ENCODE measurements at places on chromosomes 5 and 9.
A peak's percentile ranks its signal among the peaks of the same experiment; 100 is the strongest.

GRCh38 chr9:137666513-137666822 is 47.7 kb downstream of the EHMT1 start:
- no peaks in the 10 kb centered on the region for H3K36me3 ChIP-seq
- no peaks in the 10 kb centered on the region for H3K27me3 ChIP-seq
- H3K4me1 ChIP-seq: peaks cover 13% of the 10 kb centered on the region
- no peak overlapping the region for H3K27ac ChIP-seq

DNA sequence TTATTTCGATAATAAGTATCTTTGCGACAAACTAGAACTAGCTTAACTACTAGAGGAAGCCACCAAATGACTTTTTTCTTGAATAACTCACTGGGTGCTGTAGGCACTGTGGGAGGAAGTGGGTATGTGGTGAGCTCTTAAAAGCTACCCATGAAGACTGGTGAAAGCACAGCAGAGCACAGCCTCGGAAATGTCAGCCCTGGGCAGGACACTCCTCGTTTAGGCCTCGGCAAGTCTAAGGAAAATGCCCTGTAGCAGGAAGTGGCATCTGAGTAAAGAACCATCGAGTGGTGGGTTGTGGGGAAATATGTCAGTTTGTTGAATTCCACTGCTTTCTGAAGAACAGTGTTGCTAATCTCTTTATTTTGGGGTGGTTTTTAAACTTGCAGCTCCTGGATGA is 44.0 kb upstream of the NCS1 start:
- H3K36me3 ChIP-seq: no peaks in the 10 kb centered on the region
- no peaks in the 10 kb centered on the region for H3K27me3 ChIP-seq
- peak overlapping the region; percentile 68 for H3K27ac ChIP-seq
- no peaks in the 10 kb centered on the region for H3K4me1 ChIP-seq
- H3K4me3 ChIP-seq: no peak overlapping the region

GRCh38 chr9:124941679-124942561 is 1.0 kb upstream of the GOLGA1 start:
- H3K4me3 ChIP-seq: peak overlapping the region; percentile 86
- peak overlapping the region; percentile 99 for H3K27ac ChIP-seq
- peak; percentile 54 for DNase-seq
- H3K36me3 ChIP-seq: peaks cover 18% of the 10 kb centered on the region
- no peaks in the 10 kb centered on the region for H3K27me3 ChIP-seq

DNA sequence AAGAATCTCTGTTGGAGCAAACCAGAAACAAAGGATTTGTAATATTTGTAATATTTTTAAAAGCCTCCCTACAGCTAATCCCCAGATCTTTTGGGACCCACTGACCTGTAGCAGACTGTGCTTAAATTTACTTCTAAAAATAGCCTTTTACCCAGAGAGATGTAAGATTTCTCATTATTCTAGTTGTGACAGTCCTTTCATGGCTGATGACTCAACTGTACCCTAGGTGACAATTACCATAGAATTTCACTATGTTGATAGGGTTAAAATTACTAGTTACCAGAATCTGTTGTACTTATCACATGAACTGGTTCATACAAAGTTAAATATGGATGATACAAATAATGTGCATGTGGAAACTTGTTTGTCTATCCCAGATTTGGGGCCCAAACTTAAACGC is 543.9 kb upstream of the SEMA6A start:
- no peaks in the 10 kb centered on the region for H3K36me3 ChIP-seq
- DNase-seq: no peak
- H3K4me3 ChIP-seq: no peak overlapping the region

DNA sequence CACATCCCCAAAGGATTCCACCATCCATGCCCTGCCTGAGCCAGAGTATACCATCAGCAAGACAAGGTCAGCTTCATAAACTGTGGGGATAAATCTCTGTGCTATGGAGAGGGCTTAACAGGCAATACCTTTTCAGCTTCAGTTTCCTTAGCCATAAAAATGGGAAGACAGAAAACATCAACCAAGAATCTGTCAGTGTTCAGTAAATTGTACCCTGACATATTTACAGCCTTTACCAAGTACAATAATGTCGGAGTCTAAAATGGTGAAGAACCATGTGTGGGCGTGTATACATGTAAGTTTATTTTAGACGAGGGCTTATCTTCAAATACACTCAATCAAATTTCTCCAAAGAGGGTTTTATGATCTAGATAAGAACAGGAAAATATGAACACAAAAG is 94.7 kb downstream of the ELAVL2 start:
- no peaks in the 10 kb centered on the region for H3K36me3 ChIP-seq
- H3K27me3 ChIP-seq: no peaks in the 10 kb centered on the region
- H3K27ac ChIP-seq: no peak overlapping the region
- no peak overlapping the region for H3K4me3 ChIP-seq
- H3K4me1 ChIP-seq: no peaks in the 10 kb centered on the region

DNA sequence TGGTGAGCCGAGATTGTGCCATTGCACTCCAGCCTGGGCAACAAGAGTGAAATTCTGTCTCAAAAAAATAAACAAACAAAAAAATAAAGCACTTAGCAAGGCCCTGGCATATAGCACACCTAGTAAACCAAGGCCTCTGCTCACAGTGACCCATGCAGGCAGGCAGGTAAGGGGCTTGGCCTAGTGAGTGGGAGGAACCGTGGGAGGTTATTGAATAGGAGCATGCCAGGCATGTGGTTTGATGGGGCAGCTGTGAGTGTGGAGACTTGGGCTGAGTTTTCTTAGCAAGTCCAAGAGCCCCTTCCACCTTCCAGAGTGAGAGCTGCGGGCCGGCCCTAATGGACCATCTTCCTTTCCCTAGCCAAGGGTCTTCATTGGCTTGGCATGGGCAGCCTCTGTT is 4.5 kb upstream of the NDST1 start:
- H3K36me3 ChIP-seq: no peaks in the 10 kb centered on the region
- no peak overlapping the region for H3K4me3 ChIP-seq
- no peak for DNase-seq
- H3K27ac ChIP-seq: peak overlapping the region; percentile 86

DNA sequence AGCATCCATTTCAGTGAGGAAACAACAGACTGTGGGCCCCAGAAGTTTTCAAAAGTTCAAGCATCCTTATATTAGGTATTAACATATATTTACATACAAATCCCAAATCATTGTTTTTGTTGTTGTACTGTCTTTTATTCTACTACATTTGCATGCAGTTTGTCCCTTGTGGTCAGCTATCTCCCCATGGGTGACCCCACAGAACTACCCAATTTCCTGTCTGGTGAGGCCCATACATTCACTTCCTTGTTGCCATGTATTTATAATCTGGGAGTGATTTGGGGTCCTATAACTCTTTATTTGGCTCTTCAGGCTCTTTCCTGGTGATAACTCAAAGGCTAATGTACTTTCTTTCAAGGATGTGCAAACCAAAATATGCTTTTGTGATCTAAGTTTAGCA is 3.3 kb upstream of the CD180 start:
- no peaks in the 10 kb centered on the region for H3K4me1 ChIP-seq
- no peak overlapping the region for H3K27ac ChIP-seq
- no peak for DNase-seq
- H3K36me3 ChIP-seq: no peaks in the 10 kb centered on the region
- H3K27me3 ChIP-seq: no peaks in the 10 kb centered on the region
- no peak overlapping the region for H3K4me3 ChIP-seq

DNA sequence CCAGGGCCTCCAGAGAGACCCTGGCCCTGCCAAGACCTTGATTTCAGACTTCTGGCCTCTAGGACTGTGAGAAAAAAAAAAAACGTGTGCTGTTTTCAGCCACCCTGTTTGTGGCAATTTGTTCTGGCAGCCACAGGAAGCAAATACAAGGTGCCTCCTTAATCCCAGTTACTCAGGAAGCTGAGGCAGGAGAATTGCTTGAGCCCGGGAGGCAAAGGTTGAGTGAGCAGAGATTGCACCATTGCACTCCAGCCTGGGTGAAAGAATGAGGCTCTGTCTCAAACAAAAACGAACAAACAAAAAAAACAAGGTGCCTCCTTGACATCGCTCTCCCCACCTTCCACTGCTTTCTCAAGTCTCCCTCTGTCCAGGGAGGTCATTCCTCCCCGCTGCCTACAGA is 98.0 kb downstream of the GABBR2 start:
- H3K27ac ChIP-seq: no peak overlapping the region
- no peak for DNase-seq
- no peaks in the 10 kb centered on the region for H3K27me3 ChIP-seq
- H3K4me3 ChIP-seq: no peak overlapping the region

- H3K27ac ChIP-seq: no peak overlapping the region
- DNase-seq: no peak
- H3K36me3 ChIP-seq: no peaks in the 10 kb centered on the region
Observed at GRCh38 chr9:94269264-94269663, 10.2 kb downstream of the ZNF169 start.

DNA sequence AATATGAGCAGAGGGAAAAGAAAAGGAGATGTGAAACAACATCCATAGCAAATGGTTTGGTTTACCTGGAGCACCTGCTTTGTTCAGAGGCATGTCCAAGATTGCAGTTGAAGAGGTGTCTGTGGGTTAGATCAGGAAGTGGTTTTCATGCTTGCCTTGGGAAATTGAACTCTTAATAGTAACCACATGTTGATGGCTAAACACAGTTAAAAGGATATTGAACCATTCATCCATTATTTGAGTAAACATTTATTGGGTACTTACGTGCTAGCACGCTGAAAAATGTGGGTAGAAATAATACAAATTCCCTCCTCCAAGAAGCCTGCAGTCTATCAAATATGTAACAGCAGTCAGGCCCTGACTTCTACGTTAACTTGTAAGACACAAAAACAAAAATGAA is 235.7 kb upstream of the TNC start:
- no peak overlapping the region for H3K27ac ChIP-seq
- H3K27me3 ChIP-seq: no peaks in the 10 kb centered on the region
- no peaks in the 10 kb centered on the region for H3K36me3 ChIP-seq

Data from psoas muscle (tissue), 8 donors.